ENCODE measurements at places on chromosomes 5 and 9. TPM values are rescaled to one million over a fixed set of nuclear protein-coding genes. Genes with fewer than 3 reads are reported as not detected.

BSPRY gene
- not detected for total RNA-seq

IFNA14 gene
- not detected for total RNA-seq

PCDHGA7 gene
- 5.5 TPM for total RNA-seq

CCL28 gene
- total RNA-seq: 2.0 TPM

LPAR1 gene
- total RNA-seq: 17.9 TPM

PIP5KL1 gene
- total RNA-seq: 8.6 TPM

WNK2 gene
- not detected for total RNA-seq

LMNB1 gene
- 21.4 TPM for total RNA-seq

GOLM1 gene
- total RNA-seq: 67.1 TPM

PCDHB16 gene
- total RNA-seq: 0.11 TPM

PCDHGC4 gene
- total RNA-seq: 0.54 TPM

NEURL1B gene
- total RNA-seq: 0.79 TPM

SLC36A3 gene
- total RNA-seq: not detected

FGF18 gene
- 4.4 TPM for total RNA-seq

OR1Q1 gene
- not detected for total RNA-seq

LCN9 gene
- total RNA-seq: not detected

CANX gene
- 620 TPM for total RNA-seq

ACSL6 gene
- total RNA-seq: 0.39 TPM

LCN15 gene
- not detected for total RNA-seq

SPINK7 gene
- total RNA-seq: not detected

CKMT2 gene
- not detected for total RNA-seq

ANKRD18A gene
- total RNA-seq: under 0.01 TPM

DRD1 gene
- total RNA-seq: not detected

TAF11L5 gene
- total RNA-seq: not detected

OBP2B gene
- total RNA-seq: not detected

CNTNAP3B gene
- 2.1 TPM for total RNA-seq

C7 gene
- total RNA-seq: not detected

PARP8 gene
- 27.7 TPM for total RNA-seq

GALNT12 gene
- total RNA-seq: 14.3 TPM

OTP gene
- not detected for total RNA-seq

PDE6A gene
- 0.11 TPM for total RNA-seq

FGD3 gene
- total RNA-seq: 2.0 TPM

SLC6A3 gene
- not detected for total RNA-seq

CDH9 gene
- not detected for total RNA-seq

PALM2AKAP2 gene
- 0.39 TPM for total RNA-seq

CATSPER3 gene
- total RNA-seq: not detected

HTR1A gene
- not detected for total RNA-seq

SPATA31E1 gene
- not detected for total RNA-seq

SPINK4 gene
- not detected for total RNA-seq

CYLC2 gene
- not detected for total RNA-seq

PNPLA7 gene
- 4.7 TPM for total RNA-seq

PCDHA11 gene
- total RNA-seq: 0.11 TPM

ST8SIA4 gene
- total RNA-seq: 7.5 TPM

TGFBI gene
- 6,762 TPM for total RNA-seq

SLIT3 gene
- 3.9 TPM for total RNA-seq

FGF10 gene
- not detected for total RNA-seq

GRM6 gene
- total RNA-seq: not detected

CORO2A gene
- 2.0 TPM for total RNA-seq

FXN gene
- 1.2 TPM for total RNA-seq

ARL14EPL gene
- total RNA-seq: not detected

Data from placental epithelial cell (primary cell).